NCI-H2081 (cell line): ENCODE measurements at places on chromosomes 2 and 18.

- DNase-seq = no peak
Observed at GRCh38 chr2:29014331-29014730, 33.2 kb downstream of the TOGARAM2 start.

- DNase-seq = no peak
Observed at GRCh38 chr2:218814540-218815243, 16.9 kb downstream of the PRKAG3 start.

- DNase-seq = peak; percentile 62
Observed at GRCh38 chr2:191625016-191625415, 52.9 kb upstream of the NABP1 start.

GRCh38 chr2:69890881-69891280 lies 2.9 kb upstream of the SNRNP27 start:
- no peak for DNase-seq

DNA sequence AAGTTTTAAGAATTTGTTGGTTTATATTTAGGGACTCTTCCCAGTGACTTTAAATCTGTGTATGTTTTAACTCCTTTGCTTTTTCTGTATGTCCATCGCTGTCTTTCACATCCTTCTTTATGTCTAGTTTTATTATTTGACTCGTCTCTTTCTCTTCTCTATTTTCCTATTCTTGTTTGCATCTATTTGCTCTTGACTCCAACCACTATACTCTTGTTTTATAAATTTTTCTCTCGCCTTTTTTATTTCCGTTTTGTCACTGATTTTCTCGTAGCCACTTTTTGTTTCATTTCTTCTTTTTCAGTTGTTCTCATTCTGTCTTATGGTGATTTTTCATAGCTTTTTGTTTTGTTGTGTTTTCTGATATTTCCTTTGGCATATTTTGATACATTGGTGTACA lies 170.5 kb upstream of the NETO1 start:
- no peak for DNase-seq
